ENCODE measurements at places on chromosomes 7 and 10.

GRCh38 chr7:28573651-28574301 is 161.5 kb downstream of the CREB5 start:
- DNase-seq = no peak
- peaks cover 45% of the 10 kb centered on the region for H3K4me1 ChIP-seq
- no peaks in the 10 kb centered on the region for H3K27me3 ChIP-seq
- H3K4me3 ChIP-seq = no peak overlapping the region
- no peaks in the 10 kb centered on the region for H3K36me3 ChIP-seq
- H3K27ac ChIP-seq = no peak overlapping the region

DNA sequence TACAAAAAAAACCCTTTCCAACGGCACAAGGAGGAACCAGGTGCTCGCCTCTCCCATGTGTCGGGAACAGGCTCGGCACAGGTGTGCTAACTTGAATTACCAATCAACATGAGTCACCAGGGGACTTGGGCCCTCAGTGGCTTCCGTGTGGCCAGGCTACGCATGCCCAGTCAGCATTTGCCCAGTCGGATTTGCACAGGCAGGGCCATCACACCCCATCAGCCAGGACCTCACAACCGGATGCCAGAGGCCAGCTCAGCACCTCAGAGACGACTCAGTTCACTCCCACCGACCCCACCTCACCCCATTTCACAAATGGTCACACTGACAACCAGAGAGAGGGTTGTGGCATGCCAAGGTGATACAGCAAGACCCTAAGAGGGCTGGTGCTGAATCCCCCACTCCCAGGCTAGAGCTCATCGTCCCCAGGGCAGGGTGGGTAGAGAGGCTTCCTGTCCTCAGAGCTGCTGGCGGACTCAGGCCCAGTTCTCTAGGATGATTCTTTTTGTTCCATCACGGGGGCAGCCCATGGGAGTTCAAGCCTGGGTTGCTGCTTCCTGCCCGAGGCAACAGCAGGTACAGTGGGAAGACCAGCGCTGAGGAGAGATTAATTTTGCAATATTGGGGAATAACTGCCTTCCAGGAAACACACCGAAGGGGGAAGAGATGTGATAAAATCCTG is 13.6 kb downstream of the ANXA11 start:
- peak overlapping the region; percentile 17 for H3K27ac ChIP-seq
- H3K36me3 ChIP-seq = peaks cover 27% of the 10 kb centered on the region
- no peak overlapping the region for H3K4me3 ChIP-seq
- H3K4me1 ChIP-seq = peaks cover 12% of the 10 kb centered on the region
- no peaks in the 10 kb centered on the region for H3K27me3 ChIP-seq
- DNase-seq = no peak

GRCh38 chr7:155874010-155874409 is 61.7 kb upstream of the SHH start:
- no peaks in the 10 kb centered on the region for H3K4me1 ChIP-seq
- no peak overlapping the region for H3K4me3 ChIP-seq
- no peak overlapping the region for H3K27ac ChIP-seq
- H3K36me3 ChIP-seq = no peaks in the 10 kb centered on the region

DNA sequence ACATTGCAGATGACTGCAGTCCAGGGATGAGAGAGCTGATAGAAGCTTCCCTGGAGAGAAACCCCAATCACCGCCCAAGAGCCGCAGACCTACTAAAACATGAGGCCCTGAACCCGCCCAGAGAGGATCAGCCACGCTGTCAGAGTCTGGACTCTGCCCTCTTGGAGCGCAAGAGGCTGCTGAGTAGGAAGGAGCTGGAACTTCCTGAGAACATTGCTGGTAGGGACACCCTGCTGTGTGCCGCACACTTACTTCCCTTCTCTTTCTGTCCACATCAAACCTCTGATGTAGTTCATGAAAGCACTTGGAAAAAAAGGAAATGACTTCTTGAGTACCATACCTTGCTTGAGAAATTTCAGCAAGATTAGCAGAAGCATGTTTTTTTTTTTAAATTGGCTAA is 25.3 kb downstream of the MAP3K8 start:
- H3K36me3 ChIP-seq = peaks cover 15% of the 10 kb centered on the region
- H3K4me1 ChIP-seq = peaks cover 4% of the 10 kb centered on the region
- H3K27me3 ChIP-seq = no peaks in the 10 kb centered on the region
- H3K27ac ChIP-seq = no peak overlapping the region

GRCh38 chr7:1211611-1212010 is 21.1 kb upstream of the UNCX start:
- no peaks in the 10 kb centered on the region for H3K36me3 ChIP-seq
- H3K27ac ChIP-seq = no peak overlapping the region
- no peaks in the 10 kb centered on the region for H3K4me1 ChIP-seq
- DNase-seq = no peak
- H3K4me3 ChIP-seq = no peak overlapping the region

DNA sequence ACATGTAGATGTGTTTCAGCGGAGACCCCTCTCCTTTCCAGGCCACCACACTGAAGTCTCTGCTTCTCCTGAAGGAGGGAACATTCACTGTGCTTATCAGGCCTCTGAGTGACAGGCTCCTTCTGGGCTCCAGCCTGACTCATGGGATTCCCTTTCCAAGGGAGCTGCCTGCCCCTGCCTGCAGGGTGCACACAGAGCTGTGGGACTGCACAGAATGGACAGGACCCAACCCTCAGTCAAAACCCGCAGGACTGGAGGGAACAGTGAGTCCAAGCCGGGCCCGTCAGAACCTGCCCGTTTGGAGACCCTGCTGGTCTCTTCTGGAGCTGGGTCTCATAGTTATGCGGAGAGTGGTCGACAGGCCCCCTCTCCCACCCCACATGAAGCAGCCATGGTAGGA is 32.6 kb downstream of the PLAC9 start:
- no peaks in the 10 kb centered on the region for H3K27me3 ChIP-seq
- H3K4me3 ChIP-seq = no peak overlapping the region
- peaks cover 42% of the 10 kb centered on the region for H3K36me3 ChIP-seq
- H3K4me1 ChIP-seq = peaks cover 33% of the 10 kb centered on the region
- H3K27ac ChIP-seq = peak overlapping the region; percentile 51

DNA sequence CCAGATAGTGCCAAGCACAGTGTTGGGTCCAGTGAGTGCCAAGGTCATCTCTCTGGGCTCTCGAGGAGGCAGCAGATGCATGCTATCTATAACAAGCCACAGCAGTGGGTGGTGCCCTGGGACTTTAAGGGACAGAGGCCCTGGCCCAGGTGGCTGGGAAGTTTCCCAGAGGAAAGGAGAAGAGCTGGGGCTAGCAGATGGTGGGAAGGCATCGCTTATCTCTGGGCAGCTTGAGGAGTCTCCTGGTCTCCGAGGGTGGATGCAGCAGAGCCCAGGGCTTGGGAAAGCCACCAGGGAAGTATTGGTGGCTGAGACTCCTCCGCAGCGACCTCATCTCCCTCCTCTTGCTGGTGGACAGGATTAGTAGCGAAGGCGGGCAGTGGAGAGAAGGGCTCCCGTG is 63.4 kb upstream of the LRRC4 start:
- no peaks in the 10 kb centered on the region for H3K4me1 ChIP-seq
- no peak overlapping the region for H3K27ac ChIP-seq
- DNase-seq = no peak
- no peak overlapping the region for H3K4me3 ChIP-seq
- H3K36me3 ChIP-seq = peaks cover 20% of the 10 kb centered on the region

DNA sequence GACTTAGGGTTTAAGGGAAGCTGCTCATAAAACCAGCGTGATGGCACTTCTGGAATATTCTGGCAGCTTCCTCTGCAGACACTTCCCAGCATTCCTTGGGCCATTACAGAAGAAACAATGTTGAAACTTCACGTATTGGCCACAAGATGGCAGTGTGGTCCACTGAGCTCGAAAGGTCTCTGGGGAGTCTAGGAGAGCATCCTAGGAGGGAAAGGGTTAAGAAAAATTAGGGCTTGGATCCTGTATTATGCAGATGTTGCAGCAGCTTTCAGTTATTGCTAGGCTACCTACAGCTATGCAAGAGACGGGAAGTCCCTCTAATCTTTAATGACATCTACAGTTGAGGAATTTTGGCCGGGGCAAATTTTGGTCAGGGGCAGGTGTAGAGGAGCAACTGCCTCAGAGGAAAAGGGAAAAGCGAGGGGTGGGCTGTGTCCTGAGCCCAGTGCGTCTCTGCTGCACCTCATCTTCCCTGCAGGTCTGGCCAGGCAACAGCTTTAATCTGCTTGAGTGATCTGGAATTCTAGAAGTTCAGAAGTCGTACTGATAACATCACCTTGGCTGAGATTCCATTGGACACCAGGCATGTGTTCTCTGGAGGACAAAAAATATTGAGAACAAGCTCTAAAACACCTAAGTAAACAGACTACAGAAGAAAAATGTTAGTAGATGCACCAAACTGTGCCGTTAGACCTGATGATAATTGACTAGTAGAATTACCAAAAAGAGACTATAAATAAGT is 220.8 kb upstream of the PRSS58 start:
- no peaks in the 10 kb centered on the region for H3K4me1 ChIP-seq
- no peak for DNase-seq
- no peaks in the 10 kb centered on the region for H3K27me3 ChIP-seq
- no peaks in the 10 kb centered on the region for H3K36me3 ChIP-seq
- H3K4me3 ChIP-seq = no peak overlapping the region

DNA sequence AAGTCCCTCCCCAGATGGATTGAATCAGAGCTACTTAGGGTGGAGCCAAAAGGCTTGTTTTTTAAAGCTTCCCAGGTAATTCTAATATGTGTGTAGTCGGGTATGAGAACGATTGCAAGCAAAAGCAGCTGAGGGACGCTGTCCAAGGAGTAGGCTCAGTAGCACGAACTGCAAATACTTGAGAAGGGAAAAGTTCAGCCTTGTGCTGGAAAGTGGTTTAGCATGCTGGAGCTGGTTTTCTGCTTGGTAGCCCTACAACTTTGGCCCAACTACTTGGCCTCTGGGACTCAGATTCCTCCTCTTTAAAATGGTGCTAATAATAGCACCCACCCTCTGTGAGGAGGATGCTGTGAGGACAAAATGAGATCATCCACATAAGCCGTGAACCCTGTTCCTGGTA is 76.2 kb downstream of the AHR start:
- no peak for DNase-seq
- no peaks in the 10 kb centered on the region for H3K36me3 ChIP-seq
- no peak overlapping the region for H3K4me3 ChIP-seq
- no peaks in the 10 kb centered on the region for H3K27me3 ChIP-seq

DNA sequence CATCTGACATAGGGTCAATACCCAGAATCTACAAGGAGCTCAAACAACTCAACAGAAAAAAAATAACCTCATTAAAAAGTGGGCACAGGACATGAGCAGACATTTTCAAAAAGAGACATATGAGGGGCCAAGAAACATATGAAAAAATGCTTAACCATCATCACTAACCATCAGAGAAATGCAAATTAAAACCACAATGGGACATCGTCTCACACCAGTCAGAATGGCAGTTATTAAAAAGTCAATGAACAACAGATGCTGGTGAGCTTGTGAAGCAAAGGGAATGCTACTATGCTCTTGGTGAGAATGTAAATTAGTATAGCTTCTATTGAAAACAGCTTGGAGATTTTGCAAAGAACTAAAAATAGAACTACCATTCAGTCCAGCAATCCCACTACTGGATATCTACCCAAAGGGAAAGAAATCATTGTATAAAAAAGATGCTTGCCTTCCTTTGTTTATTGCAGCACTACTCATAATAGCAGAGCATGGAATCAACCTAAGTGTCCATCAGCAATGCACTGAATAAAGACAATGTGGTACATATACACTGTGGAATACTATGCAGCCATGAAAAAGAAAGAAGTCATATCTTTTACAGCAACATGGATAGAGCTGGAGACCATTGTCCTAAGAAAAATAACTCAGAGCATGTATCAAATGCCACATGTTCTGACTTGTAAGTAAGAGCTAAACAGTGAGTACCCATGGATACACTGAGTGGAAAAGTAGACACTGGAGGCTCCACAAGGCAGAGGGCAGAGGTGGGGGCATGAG is 139.8 kb downstream of the ADARB2 start:
- no peak for DNase-seq
- H3K27me3 ChIP-seq = no peaks in the 10 kb centered on the region
- H3K4me1 ChIP-seq = peaks cover 3% of the 10 kb centered on the region

- no peaks in the 10 kb centered on the region for H3K36me3 ChIP-seq
- H3K4me3 ChIP-seq = no peak overlapping the region
- H3K27ac ChIP-seq = no peak overlapping the region
- peaks cover 56% of the 10 kb centered on the region for H3K27me3 ChIP-seq
- no peaks in the 10 kb centered on the region for H3K4me1 ChIP-seq
These were observed 1.5 kb upstream of the AUTS2 start for GRCh38 chr7:69596723-69597277.

GRCh38 chr10:35640474-35640873 is 1.6 kb downstream of the FZD8 start:
- peak overlapping the region; percentile 63 for H3K27ac ChIP-seq
- no peaks in the 10 kb centered on the region for H3K36me3 ChIP-seq
- H3K4me3 ChIP-seq = peak overlapping the region; percentile 86
- H3K4me1 ChIP-seq = peaks cover 4% of the 10 kb centered on the region

DNA sequence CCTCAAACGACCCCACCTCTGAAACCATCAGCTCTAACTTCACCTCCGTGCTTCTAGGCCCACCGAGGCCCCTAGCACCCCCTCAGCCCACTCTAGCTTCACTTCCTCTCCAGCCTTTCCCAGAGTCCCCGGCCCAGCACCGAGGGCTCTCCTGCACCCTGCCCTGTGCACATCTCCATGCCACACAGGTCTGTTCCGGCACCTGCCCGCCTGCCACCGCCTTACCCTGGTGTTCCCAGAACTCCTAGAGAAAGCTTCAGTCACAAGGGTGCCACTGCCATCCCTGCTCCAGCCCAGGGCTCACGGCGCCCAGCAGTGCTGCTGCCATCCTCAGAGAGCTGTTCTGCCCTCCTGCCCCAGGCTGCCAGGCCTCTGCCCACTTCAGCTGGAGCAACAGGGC is 61.3 kb upstream of the INSIG1 start:
- H3K27me3 ChIP-seq = no peaks in the 10 kb centered on the region
- no peaks in the 10 kb centered on the region for H3K36me3 ChIP-seq
- H3K27ac ChIP-seq = no peak overlapping the region
- no peak overlapping the region for H3K4me3 ChIP-seq
- H3K4me1 ChIP-seq = peaks cover 9% of the 10 kb centered on the region

- peak overlapping the region; percentile 39 for H3K4me3 ChIP-seq
- H3K27me3 ChIP-seq = no peaks in the 10 kb centered on the region
- H3K27ac ChIP-seq = peak overlapping the region; percentile 92
- peaks cover 23% of the 10 kb centered on the region for H3K4me1 ChIP-seq
- DNase-seq = no peak
These were observed 47.7 kb downstream of the KIAA1217 start for GRCh38 chr10:24256619-24257107.

DNA sequence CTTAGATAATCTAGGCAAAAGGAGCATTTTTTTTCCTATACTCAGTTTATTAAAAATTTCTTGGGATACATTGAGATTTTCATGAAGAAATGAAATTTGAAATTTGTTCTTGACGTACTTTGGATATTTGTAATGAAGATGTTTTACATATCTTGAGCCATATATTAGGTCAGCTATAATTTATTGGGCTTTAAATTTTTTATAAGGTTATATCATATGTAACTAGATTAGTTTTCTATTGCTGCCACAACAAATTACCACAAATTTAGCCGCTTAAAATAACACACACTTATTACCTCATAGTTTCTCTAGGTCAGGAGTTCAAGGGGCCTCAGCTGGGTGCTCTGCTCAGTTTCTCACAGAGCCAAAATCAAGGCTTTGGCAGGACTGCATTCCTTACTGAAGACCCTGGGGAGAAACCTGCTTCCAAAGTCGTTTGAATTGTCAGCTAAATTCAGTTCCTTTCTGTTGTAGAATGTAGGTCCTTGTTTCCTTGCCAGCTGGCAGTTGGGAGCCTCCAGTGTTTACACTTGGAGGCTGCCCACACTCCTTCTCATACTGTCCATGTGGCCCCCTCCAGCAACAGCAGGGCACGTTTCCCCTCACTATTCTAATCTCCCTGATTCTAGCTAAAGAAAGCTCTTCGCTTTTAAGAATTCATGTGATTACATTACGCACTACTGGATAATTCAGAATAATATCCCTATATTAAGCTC is 42.6 kb upstream of the DNAH11 start:
- no peak for DNase-seq
- no peak overlapping the region for H3K27ac ChIP-seq
- H3K27me3 ChIP-seq = no peaks in the 10 kb centered on the region
- no peaks in the 10 kb centered on the region for H3K36me3 ChIP-seq
- no peaks in the 10 kb centered on the region for H3K4me1 ChIP-seq
- no peak overlapping the region for H3K4me3 ChIP-seq
